A549 treated with RU486 at 1 μM for 4 hours (cell line): ENCODE measurements at places on chromosomes 1 and 21. TPM values are rescaled to one million over a fixed set of nuclear protein-coding genes. Genes with fewer than 3 reads are reported as not detected.

The SOX13 gene
- 14.6 to 20.9 TPM (median 19.4 TPM) in 5 replicates for total RNA-seq

The CD46 gene
- total RNA-seq, result 66.1 to 120 TPM (median 114 TPM) in 5 replicates

The CYP4X1 gene
- total RNA-seq, result 0.07 to 0.08 TPM in 2 of 5 replicates, not detected in the others

The FCER1A gene
- not detected in 5 replicates for total RNA-seq

The CFHR4 gene
- not detected in 5 replicates for total RNA-seq

The MSH4 gene
- not detected in 5 replicates for total RNA-seq

The PHC2 gene
- total RNA-seq, result 90.5 to 99.9 TPM (median 94.0 TPM) in 5 replicates

The HCRTR1 gene
- not detected in 5 replicates for total RNA-seq

The ADORA1 gene
- total RNA-seq, result 0.73 to 1.3 TPM (median 1.2 TPM) in 5 replicates

The SPRR2A gene
- not detected in 5 replicates for total RNA-seq

The B3GALT2 gene
- not detected in 5 replicates for total RNA-seq

The NIBAN1 gene
- 0.87 to 1.2 TPM (median 0.92 TPM) in 5 replicates for total RNA-seq

The SLC9C2 gene
- not detected in 5 replicates for total RNA-seq

The LCK gene
- 0.05 to 0.08 TPM in 2 of 5 replicates, not detected in the others for total RNA-seq

The GGPS1 gene
- 12.5 to 24.4 TPM (median 18.8 TPM) in 5 replicates for total RNA-seq

The GJA4 gene
- not detected in 5 replicates for total RNA-seq

The ARMH1 gene
- 0.28 to 1.2 TPM (median 0.85 TPM) in 5 replicates for total RNA-seq

The STRIP1 gene
- total RNA-seq, result 10.6 to 14.2 TPM (median 13.6 TPM) in 5 replicates

The HTR1D gene
- 10.8 to 12.6 TPM (median 11.8 TPM) in 5 replicates for total RNA-seq

The MYOC gene
- total RNA-seq, result not detected in 5 replicates

The PCBP3 gene
- 0.89 to 1.5 TPM (median 1.1 TPM) in 5 replicates for total RNA-seq

The TGFB2 gene
- 22.2 to 28.2 TPM (median 23.6 TPM) in 5 replicates for total RNA-seq
